ENCODE measurements at places on chromosomes 11 and 22.

- no peak for DNase-seq
These were observed 24.6 kb upstream of the CWF19L2 start for GRCh38 chr11:107482234-107482633.

DNA sequence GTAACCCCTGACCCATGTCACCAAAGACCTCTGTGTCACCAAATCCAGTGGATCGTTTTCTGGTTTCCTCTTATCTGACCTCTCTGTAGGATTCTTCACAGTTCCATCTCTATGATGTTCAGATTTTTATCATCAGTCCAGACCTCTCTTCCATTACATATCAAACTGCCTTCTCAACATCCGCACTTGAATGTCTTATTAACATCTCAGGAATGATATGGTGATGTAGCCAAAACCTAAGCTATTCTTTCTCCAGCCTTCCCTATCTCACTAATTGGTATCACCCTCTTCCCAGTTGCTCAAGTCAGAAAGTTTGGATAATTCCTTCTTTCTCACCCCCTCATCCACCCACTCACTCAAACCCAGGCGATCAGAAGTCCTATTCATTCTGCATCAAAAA lies 13.4 kb downstream of the APLNR start:
- no peak for DNase-seq

DNA sequence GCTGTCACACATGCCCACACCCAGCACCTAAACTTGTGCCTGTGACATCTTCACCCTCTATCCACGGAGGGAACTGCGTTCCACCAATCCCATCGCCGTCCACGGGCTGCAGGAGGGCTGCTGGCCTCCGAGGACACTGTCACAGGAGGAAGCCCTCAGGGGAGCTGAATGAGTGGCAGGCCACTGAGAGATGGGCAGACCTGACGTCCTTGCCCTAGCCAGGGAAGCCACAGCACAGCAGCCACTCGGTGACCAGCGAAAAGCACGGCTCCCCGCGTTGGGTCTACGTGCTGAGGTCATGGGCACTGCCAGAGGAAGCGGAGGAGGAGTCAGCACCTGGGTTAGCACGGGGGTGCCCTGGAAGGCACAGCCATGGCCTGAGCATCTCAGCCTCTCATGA lies 50.5 kb downstream of the IGSF9B start:
- DNase-seq = no peak

DNA sequence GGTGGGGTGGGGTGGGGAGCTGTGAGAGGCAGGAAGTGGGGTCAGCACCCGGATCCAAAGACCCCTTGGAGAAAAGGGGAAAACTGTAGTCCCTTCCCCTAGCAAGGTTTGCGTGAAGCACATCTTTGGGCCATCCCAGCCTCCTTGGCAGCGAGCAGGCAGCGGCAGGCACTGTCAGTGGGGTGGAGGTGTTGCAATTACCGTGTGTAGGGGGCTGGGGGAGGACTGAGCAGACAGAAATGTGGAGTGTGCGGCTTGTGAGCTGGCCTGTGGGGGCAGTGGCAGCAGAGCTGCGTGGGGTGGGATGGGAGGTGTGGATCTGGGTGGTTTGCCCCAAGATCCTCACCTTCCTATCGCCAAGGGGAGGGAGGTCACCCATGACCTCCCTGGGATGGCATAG lies 16.4 kb downstream of the DAGLA start:
- DNase-seq = no peak

DNA sequence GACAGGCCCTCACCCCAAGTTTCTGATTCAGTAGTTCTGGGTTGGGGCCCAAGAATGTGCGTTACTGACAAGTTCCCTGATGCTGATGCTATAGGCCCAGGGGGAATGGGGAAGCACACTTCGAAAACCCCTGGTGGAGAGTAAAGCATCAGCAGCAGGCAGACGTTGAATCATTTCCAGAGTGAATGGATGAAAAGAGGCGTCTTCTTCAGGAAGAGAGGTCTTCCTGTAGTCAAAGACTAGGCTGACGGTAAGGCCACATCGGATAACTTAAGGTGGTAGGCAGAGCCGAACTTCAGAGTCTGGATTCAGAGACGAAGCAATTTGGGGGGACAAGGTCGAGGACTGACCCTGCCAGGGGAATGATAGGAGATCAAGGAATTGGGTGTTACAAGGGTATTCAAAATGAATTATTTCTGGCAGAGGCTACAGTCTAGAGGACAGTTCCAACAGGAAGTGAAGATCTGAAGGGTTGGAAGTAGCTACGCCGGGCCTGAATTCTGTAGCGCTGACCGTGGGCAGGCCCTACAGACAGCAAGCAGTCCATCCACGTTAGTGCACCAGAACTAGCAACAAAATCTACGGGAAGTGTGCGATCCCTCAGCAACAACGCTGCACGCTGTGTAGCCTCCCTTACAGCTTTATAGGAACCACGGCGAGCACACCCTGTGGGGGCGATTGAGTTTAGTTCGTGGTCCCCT lies 862 bp upstream of the CENATAC start:
- DNase-seq = peak; percentile 62

DNA sequence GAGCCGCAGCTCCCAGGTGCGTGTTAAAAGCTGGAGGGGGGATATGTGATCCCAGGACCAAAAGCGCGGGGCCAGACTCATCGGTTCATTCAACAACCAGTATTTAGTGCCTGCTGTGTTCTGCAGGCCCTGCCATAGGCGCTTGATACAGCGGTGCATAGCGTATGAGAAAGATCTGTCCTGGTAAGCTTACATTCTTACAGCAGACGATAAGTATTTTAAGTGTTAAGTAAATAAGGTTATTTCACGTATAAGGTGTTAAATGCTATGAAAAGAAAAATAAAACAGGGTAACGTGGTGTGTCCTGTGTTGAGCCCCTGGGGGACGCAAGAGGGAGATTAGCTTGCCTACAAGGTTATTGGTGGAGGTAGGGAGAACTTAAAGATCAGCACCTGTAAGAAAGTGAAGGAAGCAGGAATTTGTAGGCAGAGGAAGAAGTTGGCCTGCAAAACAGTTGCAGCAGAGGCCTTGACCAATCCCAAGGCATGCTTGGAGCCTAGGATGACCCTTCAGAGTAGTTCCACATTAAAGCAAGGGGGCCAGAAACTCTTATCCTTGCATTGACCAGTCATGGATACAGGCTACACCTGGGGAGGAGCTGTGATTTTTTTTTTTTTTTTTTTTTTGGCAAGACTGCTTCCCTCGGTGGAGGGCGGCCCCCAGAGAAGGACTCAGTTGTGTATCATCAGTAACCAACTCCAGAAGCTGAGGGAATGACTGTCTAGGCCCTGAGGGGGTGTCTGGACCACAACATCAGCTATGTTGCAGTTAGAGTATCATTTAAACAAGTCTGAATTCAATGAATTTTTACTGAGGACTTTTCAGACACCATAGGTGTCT lies 487 bp upstream of the LIPT2 start:
- DNase-seq = no peak

- DNase-seq = no peak
These were observed 47.0 kb downstream of the RCN1 start for GRCh38 chr11:32137869-32138268.

DNA sequence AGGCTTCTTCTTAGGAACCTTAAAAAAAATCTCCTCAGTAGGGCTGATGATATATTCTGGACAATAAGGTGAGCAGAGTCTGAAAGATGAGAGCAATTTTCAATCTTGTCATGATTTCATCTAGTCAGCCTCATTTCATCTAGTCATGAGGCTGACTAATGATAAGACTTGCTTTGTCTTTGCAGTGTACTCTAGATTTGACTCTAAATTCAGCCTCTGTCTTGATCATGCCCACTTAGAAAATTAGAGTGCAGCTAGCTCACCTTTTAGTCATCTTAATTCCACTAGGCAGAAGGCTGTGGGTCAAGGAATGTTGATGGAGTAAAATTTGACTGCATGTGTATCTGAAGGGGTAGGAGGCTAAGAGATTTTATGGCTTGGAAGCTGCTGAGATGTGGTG lies 5.5 kb downstream of the EHF start:
- DNase-seq = no peak

- DNase-seq = no peak
These were observed 4.5 kb downstream of the FHIP1B start for GRCh38 chr11:6229911-6230310.

DNA sequence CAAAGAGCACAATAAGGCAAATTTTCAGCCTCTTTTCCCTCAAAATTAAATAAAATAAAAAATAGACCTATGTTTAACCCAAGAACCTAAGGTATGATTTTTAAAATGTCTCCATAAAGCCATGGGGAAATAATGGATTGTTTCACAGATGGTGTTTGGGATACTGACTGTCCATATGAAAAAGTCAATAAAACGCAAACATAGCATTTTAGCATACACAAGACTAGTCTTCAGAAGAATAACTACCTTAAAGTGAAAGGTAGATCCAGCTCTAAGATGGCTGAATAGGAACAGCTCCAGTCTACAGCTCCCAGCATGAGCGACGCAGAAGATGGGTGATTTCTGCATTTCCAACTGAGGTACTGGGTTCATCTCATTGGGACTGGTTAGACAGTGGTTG lies 16.1 kb downstream of the PTH start:
- DNase-seq = no peak

DNA sequence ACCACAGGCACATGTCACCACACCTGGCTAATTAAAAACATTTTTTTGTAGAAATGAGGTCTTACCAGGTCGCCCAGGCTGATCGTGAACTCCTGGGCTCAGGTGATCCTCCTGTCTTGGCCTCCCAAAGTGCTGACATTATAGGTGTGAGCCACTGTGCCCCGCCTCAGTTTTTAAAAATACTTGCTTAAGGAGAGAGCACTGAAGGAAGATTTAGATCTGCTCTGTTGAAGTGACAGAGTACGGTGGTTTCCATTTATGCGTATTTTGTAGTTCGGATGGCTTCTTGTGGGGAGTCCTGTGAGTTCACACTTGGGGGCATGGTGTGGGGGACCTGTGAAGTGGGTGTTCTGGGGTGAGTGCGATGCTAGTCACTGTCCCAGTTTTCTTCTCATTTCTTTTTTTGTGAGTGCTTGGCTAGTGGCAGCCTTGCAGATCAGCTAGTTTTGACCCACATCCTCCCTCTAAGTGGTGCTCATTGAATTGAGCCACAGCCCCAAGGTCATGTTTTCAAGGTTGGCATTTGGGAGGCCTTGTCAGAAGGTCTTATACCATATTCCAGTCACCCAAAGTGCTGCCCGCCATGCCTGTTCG lies 31.5 kb downstream of the PTPRJ start:
- peak; percentile 84 for DNase-seq

DNA sequence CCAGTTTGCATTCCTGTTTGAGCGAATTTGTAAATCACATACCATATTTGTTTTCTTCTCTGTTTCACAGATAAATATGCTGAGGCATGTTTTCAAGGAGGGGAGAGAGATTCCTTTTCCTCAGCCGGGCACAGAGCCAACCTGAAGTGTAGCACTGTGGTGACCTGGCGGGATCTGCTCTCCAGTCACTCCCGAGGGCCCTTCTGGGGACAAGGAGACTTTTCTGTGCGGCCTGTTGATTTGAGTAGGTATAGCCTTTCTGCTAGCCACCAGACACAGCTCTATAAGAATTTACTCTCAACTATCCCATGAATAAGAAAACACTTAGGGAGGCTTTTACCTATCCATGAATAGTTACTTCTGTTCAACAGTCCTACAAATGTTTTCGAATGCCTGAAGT lies 63.5 kb upstream of the FDX1 start:
- no peak for DNase-seq

GRCh38 chr22:21857481-21857914 lies 9.9 kb downstream of the MAPK1 start:
- no peak for DNase-seq

DNA sequence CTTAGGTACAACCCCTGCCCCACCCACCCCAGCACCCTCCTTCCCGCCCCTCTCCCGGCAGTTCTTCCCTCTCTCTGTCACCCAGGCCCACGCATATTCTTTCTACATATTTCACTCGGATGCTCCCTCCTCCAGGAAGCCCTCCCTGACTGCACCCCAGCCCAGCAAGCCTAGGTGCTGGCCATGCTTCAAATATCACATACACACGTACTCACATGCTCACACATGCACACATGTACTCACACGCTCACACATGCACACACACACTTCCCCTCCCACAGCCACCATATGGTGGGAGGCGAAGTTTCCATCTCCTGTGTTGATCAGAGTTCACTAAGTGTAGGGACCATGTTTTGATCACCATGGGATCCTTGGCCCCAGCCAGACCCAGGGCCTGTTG lies 90.4 kb downstream of the WNT7B start:
- no peak for DNase-seq

- DNase-seq = no peak
These were observed 15.0 kb downstream of the CPT1A start for GRCh38 chr11:68826726-68827125.

DNA sequence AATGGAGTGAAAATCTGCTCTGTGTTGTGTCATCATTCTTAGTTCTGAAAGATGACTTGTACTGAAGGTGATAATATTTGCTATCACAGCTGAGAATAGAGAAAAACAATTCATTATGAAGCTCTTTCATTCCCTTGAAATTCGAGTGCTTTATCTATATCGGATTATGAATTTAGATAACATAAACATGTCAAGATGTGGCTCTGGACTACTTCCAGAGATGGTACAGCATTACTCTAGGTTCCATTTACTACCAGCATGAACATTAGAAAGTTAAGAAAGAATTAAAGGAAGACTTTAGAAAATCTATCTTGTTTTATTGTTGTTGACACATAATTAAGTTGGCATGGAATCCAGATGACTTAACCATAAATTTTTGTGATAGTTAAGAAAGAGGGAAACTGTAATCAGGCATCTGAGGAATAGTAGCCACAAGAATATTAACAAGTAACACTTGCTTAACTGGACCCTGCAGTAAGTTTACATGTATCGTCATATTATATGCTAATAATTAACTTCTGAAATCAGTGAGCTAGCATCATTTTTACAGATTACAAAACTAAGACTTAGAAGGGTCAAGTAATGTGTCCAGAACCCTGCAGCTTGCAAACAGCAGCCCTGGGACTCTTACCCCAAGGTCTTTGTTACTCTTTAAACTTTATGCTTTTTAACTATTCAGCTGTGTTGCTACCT lies 182.6 kb downstream of the DDX10 start:
- DNase-seq = no peak

DNA sequence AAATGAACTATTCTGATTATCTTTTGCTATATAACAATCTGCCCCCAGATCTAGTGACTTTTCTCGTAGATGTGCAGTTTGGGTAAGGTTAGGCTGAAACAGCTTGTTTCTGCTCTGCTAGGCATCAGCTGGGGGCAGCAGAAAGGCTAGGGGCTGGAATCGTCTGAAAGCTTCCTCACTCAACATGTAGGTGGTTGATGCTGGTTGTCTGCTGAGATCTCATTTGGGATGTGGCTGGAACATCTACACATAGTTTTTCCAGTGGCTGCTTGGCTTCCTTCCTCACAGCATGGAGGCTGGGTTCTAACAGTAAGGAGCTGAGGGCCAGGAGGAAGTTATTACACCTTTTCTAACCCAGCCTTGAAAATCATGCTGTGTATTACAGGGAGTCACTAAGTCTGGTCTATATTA lies 30.2 kb downstream of the USP47 start:
- DNase-seq = no peak

- no peak for DNase-seq
These were observed 9.7 kb downstream of the OR5AN1 start for GRCh38 chr11:59368238-59369022.

DNA sequence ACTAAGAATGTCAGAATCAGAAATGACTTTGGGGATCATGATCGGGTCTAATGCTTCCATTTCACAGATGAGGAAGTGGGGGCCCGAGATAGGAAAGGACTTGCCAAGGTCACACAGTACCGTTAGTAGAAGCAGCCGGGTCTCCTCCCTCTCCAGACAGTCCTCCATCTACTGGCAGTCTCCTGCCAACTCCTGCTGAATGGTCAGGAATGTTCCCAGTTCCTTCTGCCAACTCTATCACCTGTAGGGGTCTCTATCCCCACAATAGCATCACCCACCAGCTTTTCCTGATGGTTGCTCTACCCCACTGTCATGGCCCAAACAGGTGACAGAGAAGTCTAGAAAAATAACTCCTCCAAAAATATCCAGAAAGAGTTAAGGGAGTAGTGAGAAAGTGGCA lies 23.9 kb upstream of the CCDC86 start:
- no peak for DNase-seq

Measured in stimulated activated effector memory CD8-positive, alpha-beta T cell treated with anti-CD3 and anti-CD28 coated beads, Interleukin-12 subunit alpha, Interleukin-12 subunit beta, amount 100 ng/mL, for 72 hours (primary cell).